ENCODE measurements at places on chromosomes 11 and 22.
A peak's percentile ranks its signal among the peaks of the same experiment; 100 is the strongest.

DNA sequence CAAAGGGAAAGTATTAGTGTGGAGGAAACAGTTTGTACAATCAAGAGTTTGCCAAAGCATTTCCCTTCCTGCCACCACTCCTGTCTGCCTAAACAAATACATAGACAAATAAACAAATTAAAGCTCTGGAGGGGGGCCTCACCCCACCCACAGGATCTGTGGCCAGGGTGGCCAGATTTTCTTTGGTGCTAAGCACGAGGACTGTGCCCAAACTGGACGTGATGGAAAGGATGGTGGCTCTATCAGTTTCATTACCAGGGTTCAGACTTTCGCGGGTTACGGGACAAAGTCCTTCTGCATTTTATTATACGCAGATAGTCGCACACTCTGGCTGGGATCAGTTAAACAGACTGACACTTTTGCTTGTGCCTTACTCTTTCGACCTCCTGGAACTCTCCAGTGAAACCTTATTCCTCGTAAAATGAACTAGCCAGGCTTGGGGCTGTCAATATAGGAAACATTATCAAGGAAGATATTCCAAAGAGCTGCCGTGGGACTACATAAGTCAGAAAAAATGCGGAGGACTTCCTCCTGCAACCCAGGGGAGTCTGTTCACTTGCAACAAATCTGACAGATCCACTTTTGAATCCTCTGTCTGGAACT is 11.2 kb downstream of the BARX2 start:
- DNase-seq, result no peak

DNA sequence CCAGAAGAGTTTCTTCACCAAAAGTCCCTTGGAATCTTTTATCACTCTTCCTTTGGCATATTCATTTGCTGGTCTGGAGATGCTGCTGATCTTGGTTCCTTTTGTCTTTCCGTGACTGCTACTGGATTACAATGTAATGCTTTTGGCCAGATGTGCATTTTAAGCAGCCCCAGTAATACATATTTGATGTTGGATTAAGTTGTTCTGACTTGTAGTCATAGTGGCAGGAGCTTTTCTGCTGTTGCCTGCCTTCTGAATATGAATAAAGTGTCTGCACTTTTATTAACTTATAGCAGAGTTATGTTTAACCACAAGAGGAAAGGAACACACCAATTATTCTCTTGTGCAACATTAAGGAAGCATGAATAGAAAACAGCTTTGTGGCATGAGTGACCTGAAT is 360.0 kb upstream of the DDI1 start:
- no peak for DNase-seq

GRCh38 chr11:131522851-131523250 is 152.4 kb downstream of the NTM start:
- no peak for DNase-seq

GRCh38 chr11:118618991-118619375 is 11.6 kb downstream of the PHLDB1 start:
- peak; percentile 41 for DNase-seq

DNA sequence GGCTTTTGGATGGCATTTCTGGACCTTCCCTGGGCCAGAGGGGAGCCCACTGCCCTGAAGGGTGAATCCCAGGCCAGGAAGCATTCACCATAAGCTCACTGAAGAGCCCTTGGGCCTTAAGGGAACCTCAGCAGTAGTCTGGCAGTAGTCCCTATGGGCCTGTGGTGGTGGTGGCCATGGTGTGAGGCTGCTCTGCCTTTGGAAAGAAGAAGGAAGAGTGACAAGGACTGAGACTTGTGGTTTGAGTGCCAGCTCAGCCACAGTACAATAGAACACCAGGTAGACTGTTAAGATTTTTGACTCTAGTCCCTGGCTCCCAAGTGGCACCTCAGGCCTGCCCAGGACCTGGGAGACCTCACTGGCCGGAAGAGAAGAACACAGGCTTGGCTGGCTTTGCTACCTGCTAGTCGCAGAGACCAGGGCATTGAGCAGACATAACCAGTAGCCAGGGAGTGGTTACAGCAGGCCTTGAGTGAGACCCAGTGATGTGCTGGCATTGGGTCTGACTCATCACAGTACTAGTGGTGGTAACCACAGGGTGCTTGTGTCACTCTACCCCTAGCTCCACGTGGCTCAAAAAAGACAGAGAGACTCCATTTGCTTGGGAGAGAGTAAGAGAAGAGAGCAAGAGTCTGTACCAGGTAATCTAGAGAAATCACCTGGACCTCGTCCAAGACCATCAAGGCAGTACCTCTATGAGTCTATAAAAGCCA is 259.8 kb upstream of the BLID start:
- no peak for DNase-seq

All from muscle of arm (tissue), 14 donors.